ENCODE measurements at places on chromosomes 2 and 18.

GRCh38 chr18:4270988-4271387 lies 184.1 kb downstream of the DLGAP1 start:
- no peak for DNase-seq

DNA sequence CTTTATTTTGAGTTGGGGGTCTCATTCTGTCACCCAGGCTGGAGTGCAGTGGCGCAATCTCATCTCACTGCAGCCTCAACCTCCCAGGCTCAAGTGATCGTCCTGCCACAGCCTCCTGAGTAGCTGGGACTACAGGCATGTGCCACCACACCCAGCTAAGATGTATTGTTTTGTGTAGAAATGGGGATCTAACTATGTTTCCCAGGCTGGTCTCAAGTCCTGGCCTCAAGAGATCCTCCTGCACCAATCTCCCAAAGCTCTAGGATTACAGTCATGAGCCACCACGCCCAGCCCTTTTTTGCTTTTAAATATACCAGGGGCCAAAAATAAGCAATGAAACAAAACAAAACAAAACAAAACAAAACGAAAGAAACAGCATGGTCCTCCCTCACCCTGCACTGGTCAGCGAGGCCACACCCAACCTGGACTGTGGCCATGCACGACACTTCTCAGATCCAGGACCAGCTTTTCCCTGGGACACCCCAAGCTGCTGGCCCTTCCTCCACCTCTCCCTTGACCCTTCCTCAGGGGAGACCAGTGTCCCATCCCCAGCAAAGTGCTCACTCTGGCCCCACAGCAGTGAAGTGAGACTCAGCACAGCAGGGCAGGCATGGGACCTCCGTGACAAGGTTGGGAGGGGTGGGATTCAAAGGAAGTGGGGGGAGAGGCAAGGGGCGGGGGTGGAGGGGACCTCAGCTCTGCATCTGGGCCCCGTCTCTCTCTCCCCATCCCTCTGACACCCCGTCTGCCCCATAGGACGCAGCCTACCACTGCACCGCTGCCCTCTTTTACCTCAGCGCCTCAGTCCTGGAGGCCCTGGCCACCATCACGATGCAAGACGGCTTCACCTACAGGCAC lies 23.5 kb downstream of the MAL start:
- DNase-seq = no peak

GRCh38 chr2:54295911-54296310 lies 39.9 kb upstream of the TSPYL6 start:
- DNase-seq = no peak

- DNase-seq = no peak
Measured at GRCh38 chr2:26144031-26144430, 28.9 kb upstream of the GAREM2 start.

- no peak for DNase-seq
Measured at GRCh38 chr2:62222674-62223073, 26.8 kb downstream of the B3GNT2 start.

DNA sequence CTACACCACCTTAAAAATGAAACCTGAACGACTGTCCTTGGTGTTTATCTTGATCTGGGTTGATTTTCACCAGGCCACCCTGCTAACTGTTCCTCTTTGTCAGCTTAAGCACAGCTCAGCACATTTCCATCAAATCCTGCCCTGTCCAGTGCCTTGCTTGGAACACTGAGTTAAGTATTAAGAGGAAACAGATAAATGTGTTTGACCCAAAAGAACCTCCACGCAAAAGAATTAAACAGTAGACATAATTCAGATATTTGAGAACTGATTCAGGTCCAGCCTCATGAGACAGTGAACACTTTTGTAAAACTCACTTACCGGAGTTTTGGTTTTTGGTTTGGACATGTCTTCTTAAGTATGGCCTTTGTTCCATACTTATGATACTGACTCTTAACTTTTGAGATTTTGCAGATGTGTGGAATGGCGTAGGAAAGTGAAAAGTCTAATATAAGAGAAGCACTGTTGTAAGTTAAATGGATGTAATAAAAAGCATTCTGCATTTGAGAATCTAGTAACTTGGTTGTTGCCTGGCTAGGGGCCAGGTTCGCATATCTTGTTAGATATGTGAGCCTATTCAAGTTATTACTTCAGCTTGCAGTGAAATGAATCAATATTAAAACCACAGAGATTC lies 88.9 kb upstream of the SERPINE2 start:
- DNase-seq = no peak

DNA sequence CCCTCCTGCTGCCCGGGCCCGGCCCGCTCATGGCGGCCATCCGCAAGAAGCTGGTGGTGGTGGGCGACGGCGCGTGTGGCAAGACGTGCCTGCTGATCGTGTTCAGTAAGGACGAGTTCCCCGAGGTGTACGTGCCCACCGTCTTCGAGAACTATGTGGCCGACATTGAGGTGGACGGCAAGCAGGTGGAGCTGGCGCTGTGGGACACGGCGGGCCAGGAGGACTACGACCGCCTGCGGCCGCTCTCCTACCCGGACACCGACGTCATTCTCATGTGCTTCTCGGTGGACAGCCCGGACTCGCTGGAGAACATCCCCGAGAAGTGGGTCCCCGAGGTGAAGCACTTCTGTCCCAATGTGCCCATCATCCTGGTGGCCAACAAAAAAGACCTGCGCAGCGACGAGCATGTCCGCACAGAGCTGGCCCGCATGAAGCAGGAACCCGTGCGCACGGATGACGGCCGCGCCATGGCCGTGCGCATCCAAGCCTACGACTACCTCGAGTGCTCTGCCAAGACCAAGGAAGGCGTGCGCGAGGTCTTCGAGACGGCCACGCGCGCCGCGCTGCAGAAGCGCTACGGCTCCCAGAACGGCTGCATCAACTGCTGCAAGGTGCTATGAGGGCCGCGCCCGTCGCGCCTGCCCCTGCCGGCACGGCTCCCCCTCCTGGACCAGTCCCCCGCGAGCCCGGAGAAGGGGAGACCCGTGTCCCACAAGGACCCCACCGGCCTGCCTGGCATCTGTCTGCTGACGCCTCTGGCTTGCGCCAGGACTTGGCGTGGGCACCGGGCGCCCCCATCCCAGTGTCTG lies 767 bp downstream of the RHOB start:
- peak; percentile 61 for DNase-seq

DNA sequence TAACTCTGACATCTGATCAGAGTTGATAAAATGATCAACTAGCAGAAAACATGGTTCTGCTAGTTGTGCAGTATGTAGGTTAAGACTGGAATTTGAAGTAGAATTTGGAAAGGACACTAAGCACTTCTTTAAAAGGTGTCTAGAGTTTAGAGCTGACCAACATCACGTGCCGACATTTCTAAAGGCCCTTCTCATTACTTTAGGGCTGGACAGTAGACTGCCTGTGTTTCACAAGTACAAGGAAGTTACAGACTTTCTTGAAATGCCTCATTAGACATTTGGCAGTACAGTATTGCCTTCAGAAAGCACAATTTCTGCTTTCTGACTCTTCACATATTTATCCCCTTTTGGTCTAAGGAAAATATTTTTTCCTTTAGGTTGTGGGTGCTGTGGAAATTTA lies 255.3 kb downstream of the ZNF385B start:
- DNase-seq = no peak

GRCh38 chr2:88599527-88599926 lies 27.7 kb downstream of the EIF2AK3 start:
- no peak for DNase-seq

DNA sequence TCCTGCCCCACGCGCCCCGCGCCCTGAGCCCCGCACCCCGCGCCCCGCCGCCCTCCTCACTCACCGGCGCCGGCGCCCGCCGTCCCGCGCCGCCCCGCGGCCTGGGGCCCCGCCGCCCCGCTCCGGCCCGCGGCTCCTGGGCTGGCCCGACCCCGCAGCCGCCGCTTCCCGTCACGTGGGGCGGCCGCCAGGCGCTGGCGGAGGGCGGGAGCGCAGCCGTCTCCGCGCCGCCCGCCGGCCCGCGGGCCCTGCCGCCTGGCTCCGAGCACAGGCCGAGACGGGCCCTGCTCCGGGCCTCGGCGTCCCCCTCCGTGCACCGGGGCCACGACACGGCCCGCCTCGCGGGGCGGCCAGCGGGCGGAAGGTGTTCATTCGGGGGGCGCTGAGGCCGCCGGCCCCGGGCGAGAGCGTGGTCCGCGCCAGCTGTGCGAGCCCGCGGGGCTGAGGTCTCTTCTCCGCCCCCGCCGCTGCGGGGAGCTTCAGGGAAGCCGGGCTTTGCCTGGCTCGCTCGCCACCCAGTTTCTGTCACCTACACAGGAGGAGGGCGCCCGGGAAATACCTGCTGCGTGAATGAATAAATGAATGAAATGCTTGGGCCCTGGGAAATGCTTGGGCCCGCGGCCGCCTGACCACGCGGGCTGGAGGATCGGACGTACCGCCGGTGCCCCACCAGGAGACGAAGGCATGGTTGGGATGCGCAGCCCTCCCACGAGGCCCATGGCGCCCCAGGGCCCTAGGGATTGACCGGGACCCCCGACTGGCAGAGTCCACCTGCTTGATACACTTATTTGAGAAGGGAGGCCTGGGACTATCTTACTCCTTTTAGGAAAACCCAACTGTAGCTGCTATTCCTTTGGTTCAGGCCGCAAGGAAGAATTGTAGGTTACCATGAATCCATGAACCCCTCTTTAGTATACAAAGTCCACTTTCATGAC lies at the start of gene TGFBRAP1:
TSS of gene TGFBRAP1 (minus strand) at position 175 of the 935 bp plus-strand sequence. CDS start 21,434 bp downstream, outside the sequence.
- peak; percentile 66 for DNase-seq

GRCh38 chr18:24459772-24460171 lies 665 bp upstream of the HRH4 start:
- DNase-seq = no peak

- no peak for DNase-seq
Measured at GRCh38 chr2:144078106-144078505, 441.8 kb downstream of the ZEB2 start.

DNA sequence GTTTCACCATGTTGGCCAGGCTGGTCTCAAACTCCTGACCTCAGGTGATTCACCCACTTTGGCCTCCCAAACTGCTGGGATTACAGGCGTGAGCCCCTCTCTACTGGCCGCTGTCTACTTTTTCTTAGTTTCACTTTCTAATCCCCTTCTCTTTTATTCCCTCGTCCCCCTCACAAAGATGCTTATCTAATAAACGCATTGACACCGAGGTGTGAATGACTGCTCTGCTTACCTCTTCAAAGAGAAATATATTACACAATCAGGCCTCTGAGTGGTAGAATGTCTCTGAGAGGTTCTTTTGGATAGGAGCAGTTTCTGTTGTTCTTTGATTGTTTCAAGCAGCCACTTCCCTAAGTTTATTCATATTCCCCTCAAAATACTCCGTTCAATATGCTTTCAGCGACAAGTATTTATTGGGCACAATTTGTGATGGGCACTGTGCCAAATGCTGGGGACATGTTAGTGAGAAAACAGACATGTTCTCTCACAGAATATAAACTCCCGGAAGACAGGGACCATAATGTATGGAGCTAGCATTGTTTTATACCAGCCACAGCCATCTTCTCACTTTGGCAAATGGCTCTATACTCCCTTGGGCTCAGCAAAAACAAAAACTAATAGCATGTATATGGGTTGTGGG lies 34.7 kb upstream of the RAPH1 start:
- no peak for DNase-seq

GRCh38 chr2:96356889-96357288 lies 21.3 kb downstream of the NCAPH start:
- no peak for DNase-seq

DNA sequence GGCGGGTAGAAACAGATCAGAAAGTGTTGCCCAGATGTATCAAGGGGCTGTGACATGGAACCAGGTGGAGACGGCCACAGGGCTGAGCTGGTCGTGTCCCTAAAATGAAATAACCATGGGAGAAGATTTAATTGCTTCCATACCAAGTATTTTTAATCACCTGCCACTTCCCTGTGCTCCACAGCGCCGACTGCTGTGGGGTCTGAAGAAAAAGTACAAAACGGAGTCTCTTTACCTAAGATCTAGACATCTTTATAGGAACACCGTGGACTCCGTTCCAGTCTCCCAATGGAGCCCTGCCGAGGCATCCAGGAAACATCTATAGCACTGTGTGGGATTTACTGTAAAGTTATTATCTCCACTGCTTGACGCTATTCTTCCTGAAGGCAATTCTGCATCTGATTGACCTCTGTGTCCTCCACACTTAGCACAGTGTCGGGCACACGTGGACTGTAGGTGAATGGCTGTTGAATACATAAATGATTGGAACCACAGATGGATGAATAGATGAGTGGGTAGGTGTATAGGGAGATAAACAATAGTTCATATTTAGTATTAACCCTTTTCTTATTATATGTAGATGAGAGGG lies 21.6 kb upstream of the GYPC start:
- no peak for DNase-seq

DNA sequence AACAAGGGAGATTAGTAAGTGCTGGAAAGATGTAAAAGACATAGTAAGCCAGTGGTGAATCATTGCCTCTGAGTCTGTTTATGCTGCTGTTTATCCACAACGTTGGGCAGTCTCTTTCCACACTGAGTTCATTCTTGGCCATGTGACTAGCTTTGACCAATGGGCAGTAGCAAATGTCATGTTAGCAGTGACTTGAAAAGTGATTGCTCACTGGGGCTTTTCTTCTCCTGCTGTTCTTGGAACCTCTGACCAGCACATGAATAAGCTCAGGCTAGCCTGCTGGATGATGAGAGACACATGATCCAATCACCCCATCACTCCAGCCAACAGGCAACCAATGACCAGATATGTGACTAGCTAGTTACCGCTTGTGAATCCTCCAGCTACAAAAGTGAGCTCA lies 360.4 kb downstream of the SLC4A3 start:
- no peak for DNase-seq

- no peak for DNase-seq
Measured at GRCh38 chr2:73451263-73451972, 65.8 kb downstream of the ALMS1 start.

DNA sequence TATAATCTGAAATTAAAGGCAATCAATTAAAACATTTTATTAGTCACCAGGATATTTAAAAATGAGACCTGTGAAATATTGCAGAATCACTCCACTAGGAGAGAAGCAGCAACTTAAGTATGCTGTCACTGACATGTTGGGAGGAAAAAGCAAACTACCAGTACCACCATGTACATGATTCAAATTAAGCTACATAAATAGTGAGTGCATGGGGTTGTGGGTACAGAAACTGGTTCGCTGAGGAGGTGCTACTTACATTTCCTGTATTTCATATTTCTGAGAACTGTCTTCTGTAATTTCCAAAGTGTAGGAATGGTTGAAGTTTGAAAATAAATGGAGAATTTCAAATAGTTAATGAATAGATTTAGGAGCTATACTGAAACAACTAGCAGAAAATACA lies 7.9 kb upstream of the NR4A2 start:
- DNase-seq = no peak

DNA sequence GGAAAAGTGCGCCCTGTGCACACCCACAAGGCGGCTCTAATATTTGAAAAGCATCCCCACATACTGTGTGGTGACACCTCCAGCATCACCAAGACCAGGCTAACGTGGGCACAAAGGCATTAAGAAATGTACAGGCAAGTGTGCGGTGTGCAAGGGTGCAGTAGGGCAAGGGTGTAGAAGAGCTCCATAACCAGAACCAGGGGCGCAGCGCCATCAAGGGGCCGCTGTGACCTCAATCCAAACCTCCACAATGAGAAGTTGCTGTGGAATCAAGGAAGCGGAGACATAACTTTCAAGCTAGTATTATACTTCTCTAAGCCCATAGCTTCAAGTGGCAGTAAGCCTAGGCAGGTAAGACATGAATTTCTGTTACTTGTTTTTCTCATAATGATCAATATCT lies 13.0 kb downstream of the L3MBTL4 start:
- DNase-seq = no peak

GRCh38 chr2:189515264-189515663 lies 65.3 kb downstream of the SLC40A1 start:
- DNase-seq = no peak

GRCh38 chr2:198657512-198658121 lies 800.1 kb downstream of the SATB2 start:
- DNase-seq = no peak

- no peak for DNase-seq
Measured at GRCh38 chr2:226063704-226064440, 664.4 kb downstream of the NYAP2 start.

All from activated naive CD4-positive, alpha-beta T cell treated with anti-CD3 and anti-CD28 coated beads, Interleukin-2, amount 50 U/mL, for 72 hours (primary cell).